ENCODE measurements at places on chromosomes 16 and 17. TPM values are rescaled to one million over a fixed set of nuclear protein-coding genes. Genes with fewer than 3 reads are reported as not detected.

- H3K36me3 ChIP-seq: no peaks in the 10 kb centered on the region
- H3K27me3 ChIP-seq: peaks cover 13% of the 10 kb centered on the region
- H3K4me3 ChIP-seq: no peak overlapping the region
- no peak overlapping the region for H3K27ac ChIP-seq
- DNase-seq: no peak
These were observed 2.7 kb upstream of the KCNJ18 start for GRCh38 chr17:21689604-21690003.

- peak overlapping the region; percentile 83 for H3K4me3 ChIP-seq
- peak overlapping the region; percentile 91 for H3K27ac ChIP-seq
- no peaks in the 10 kb centered on the region for H3K27me3 ChIP-seq
- H3K36me3 ChIP-seq: no peaks in the 10 kb centered on the region
These were observed 479 bp downstream of the ITGA3 start for GRCh38 chr17:50056217-50056960.

- H3K4me1 ChIP-seq: no peaks in the 10 kb centered on the region
- H3K27ac ChIP-seq: no peak overlapping the region
- no peak overlapping the region for H3K4me3 ChIP-seq
- no peaks in the 10 kb centered on the region for H3K27me3 ChIP-seq
These were observed 1432.0 kb upstream of the GOT2 start for GRCh38 chr16:60166111-60166510.

Gene MRPS34
- total RNA-seq: 78.0 TPM

- H3K27ac ChIP-seq: no peak overlapping the region
- no peaks in the 10 kb centered on the region for H3K36me3 ChIP-seq
- no peaks in the 10 kb centered on the region for H3K4me1 ChIP-seq
- no peak for DNase-seq
These were observed 202.5 kb upstream of the MON1B start for GRCh38 chr16:76988526-76988925.

Gene TM4SF5
- total RNA-seq: not detected

DNA sequence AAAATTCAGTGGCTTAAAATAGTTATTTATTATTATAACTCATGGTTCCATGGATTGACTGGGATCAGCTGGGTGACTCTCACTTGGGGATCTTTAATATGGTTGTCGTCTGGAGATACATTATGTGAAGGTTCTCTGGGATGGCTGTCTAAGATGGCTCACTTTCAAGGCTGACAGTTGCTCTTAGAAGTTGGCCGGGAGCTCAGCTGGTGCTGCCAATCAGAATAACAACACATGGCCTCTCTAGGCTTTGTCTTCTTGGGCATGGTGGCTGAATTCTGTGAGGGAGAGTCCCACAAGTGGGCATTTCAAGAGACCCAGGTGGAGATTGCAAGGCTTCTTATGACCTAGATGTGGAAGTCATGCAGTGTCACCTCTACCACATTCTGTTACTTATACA lies 269.7 kb downstream of the CA10 start:
- H3K27me3 ChIP-seq: no peaks in the 10 kb centered on the region
- H3K4me1 ChIP-seq: no peaks in the 10 kb centered on the region
- no peak overlapping the region for H3K27ac ChIP-seq
- no peaks in the 10 kb centered on the region for H3K36me3 ChIP-seq

All from left ventricle myocardium inferior (tissue), 1 donor.